ENCODE measurements at places on chromosomes 4 and X.

DNA sequence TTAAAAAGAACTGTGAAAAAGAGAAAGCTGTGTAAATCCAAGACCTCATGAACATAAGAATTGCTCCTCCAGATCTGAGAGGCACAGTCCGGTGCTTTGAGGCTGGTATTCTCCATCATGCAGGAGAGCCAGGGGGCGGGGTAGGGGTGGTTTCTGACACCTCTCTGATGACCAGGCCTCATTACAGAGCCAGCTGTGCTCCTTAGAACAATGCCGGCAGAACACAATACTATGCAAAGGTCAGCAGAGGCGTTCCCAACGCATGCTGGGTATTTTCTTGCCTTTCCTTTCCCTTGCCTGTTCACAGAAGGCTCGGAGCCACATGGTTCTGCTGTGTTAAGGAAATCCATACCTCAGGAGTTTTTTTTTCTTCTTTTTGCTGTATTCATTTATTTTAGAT is 91.2 kb upstream of the SOD3 start:
- no peak for DNase-seq

DNA sequence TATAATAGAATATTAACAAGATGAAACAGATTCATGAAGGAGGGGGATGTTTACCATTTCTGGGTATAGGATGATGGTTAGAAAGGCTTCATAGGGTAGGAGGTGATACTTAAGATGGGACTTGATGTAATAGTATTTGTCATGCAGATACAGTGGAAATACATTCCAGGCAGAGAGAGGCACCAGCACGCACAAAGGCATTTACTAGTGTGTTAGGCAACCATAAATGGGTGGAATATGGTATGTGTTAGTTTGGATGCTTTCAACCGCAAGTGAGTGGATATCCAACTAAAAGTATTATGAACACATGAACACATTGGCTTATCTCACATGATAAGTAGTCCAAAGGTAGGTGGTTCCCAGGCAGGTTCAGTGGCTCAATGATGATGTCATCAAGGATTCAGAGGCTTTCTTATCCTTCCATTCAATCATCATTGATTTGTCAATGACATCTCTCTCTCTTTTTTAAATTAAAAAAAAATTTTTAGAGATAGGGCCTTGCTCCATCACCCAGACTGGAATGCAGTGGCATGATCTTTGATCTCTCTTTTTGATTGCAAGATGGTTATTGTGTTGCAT is 12.7 kb upstream of the STARD8 start:
- DNase-seq = peak; percentile 15

- peak; percentile 75 for DNase-seq
Measured at GRCh38 chr4:142815834-142816233, 30.3 kb downstream of the INPP4B start.

DNA sequence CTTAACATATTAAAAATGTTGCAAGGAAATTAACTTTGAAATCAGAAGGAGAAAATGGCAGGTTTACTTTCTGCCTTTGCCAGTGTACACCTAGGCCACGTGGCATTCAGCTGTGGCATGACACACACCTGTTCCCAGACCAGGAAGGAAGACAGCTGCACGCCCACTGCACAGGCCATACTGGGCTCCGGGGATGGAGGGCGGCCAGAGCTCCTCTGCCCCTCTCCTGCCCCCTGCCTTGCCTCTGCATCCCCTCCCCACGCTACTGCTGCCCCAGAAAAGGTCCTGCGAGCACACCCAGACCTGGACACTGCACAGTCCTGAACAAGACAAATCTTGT is 68.4 kb downstream of the GATB start:
- DNase-seq = no peak

- DNase-seq = no peak
Measured at GRCh38 chr4:161291222-161291621, 872.6 kb downstream of the FSTL5 start.
